Stimulated activated naive B cell treated with anti-CD40 and anti-IgM and Interleukin-4, amounts not matched to agents 10 μg/mL and 1 μg/mL and 100 μg/mL, for 72 hours (primary cell): ENCODE measurements at places on chromosomes 7 and 10.

DNA sequence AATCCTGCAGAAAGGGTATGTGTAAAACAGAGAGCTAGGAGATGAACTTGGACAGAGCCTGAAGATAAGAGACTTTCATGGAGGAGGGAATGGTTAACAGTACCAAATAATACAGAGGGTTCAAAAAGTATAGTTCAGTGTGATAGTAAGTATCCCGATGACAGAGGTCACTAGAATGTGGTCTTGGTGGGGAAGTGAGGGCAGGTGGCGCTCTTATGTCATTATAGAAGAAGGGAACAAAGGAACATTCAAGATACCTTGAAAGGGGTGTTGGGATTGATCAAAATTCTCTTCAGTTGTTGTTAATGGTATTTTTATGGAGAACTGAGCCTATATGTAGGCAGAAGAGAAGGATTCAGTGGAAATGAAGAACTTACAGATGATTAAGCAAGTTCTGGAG lies 312.5 kb downstream of the SUGCT start:
- DNase-seq = no peak

- no peak for DNase-seq
Observed at GRCh38 chr10:38118072-38118807, 24.1 kb downstream of the ZNF37A start.

- DNase-seq = no peak
Observed at GRCh38 chr10:44898665-44899064, 12.5 kb upstream of the TMEM72 start.

GRCh38 chr10:34580214-34580613 lies 234.9 kb downstream of the PARD3 start:
- no peak for DNase-seq

DNA sequence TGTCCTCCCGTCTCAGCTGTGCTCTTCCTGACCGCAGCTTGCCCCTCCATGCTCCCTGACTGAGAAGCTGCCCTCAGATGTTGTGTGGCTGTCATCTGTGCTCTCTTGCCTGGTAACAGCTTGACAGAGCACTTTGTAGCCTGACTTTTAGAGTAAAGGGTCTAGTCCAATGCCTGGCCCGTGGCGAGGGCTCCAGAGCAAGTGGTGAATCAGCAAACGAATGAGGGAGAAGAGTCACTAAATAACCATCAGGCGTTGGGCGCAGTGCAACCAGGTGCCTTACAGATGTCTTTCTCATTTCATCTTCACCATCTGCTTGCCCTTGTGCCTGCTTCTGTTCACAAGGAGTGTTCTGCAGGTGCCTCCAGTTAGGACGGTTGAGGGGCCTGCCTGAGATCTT lies 45.6 kb downstream of the MKI67 start:
- no peak for DNase-seq

- DNase-seq = no peak
Observed at GRCh38 chr10:63368365-63368764, 97.4 kb downstream of the JMJD1C start.

DNA sequence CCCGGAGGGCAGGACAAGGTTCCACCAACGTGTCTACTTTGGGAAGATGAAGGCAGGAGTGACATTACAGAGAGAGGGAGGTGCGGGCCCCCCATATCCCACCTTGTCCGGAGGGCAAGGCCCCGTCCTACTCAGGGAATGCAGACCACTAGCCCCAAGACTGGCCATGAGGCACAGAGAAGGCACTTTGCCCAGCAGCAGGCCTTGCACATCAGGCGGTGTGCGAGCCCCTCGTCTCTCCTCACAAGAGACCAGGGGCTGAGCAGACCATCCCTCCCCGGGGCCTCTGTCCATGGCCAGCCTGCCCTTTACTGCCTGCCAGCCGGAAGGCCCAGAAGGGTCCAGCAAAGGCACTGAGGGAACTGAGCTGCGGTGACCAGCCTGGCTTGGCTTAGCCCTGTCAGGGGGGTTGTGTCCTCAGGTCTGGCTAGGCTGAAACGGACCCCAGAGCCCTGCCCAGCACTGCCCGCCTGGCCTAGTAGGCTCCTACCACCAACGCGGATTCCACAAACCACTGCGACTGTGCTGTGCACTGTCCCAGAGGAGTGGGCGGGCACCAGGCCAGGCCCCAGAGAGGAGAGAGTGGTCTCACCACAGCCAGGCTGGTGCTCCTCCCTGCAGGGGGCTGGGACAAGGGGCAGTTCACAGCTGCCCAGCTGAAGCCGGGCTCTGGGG lies 16.7 kb downstream of the CAMK2B start:
- DNase-seq = no peak

DNA sequence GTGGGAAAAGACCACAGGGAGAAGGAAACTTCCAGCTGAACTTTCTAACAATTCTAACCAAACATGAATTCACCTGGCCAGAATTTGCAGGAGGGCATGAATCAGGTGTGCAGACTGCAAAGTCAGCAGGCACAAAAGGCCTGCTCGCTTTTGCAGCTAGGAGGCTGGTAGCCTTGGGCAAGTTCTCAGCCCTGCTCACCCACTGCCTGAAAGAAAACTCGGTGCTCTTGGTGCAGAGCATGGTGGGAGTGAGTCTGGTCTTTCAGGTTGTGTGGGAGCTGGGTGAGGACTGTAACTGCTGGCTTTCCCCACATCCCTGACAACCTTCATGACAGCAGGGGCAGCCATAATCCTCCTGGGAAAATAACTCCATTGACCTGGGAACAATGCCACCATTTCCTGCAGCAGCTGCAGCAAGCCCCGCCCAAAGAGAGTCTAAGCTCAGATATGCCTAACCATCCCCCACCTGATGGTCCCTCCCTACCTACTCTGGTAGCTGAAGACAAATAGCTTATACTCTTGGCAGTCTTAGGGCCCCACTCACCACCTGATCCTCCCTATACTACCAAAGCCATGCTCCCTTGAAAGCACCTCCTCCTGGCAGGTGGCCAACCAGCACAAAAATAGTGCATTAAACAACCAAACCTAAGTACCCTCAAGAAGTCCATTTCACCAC lies 31.6 kb downstream of the ZNF117 start:
- DNase-seq = no peak

DNA sequence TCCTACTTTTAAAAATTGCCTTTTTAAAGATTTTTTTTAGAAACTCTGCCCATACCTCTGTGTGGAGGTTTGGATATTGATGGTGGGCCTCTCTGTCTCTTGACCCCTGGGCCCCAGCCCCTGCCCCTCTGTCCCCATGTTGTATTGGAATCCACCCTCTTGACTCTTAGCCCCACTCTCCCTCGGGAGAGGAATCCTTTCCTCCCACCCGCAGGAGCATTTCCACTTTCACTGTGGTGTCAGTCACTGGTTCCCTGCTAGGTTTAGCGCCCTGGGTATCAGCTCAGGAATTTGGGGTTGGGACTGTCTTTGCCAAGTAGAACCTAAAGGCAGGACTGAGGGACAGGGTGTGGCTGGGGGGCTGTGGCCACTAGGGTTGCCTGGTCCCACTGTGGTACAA lies 10.1 kb downstream of the PFKFB3 start:
- DNase-seq = no peak

GRCh38 chr7:81355911-81356310 lies 413.9 kb downstream of the HGF start:
- no peak for DNase-seq

DNA sequence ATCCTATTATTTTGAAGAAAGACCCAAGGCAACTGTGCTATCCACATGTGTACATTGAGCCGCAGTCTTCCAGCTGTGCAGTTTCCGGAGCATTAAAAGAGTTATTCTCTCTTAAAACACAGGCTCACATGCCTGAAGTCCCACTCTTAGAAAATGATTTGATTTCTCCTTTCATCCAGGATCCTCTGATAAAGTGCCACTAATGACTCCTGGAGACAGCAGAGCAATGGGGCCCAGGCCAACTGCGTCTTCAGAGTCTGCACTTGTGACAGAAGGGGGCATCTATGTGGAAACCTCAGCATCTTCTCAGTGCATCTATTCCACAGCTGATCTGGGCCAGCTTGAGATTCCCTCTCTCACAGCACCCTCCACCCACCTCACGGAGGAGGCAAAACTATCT lies 482.1 kb upstream of the AKR1E2 start:
- no peak for DNase-seq

DNA sequence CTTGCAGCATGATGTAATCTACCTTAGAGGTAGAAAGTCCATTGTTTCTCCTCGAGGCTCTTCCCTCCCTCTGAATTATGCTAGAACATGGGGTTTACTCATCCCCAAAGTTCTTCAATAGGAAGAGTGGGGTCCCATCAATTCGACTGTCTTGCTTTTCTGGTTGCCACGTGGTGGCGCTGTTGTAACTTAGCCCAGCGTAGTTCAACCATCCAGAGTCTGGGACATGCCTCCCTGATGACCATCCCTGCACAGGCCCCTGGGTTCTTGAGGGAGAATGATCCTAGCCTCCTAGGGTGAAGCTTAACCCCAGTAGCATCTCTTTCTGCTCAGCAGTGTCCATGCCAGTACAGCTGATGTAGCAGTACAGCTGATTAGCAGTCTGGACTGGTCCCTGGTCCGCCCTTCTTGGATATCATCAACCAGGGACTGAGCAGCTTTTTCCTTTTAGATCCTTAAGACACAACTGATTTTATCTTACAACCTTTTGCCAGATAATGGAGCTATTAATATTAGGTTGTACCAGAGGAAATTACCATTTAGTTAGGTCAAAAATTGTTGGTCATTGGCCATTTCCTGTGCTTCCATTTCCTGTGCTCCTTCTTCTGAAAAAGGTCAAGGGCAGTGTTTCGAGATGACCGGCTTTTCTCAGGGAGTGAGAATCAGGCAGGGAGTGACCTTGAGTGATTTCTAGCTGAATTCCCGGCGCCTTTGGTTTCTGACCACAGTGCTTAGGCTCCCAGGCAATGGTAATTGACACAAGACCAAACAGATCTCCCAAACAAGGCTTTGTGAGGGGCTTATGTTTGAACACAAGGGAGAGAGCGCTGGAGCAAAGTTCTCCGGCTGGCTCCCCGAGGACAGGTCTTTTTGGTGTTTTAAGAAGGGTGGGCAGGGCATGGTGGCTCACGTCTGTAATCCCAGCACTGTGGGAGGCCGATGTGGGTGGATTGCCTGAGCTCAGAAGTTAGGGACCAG lies 65.4 kb downstream of the TACC2 start:
- DNase-seq = no peak
